ENCODE measurements at places on chromosomes 16 and 17.

DNA sequence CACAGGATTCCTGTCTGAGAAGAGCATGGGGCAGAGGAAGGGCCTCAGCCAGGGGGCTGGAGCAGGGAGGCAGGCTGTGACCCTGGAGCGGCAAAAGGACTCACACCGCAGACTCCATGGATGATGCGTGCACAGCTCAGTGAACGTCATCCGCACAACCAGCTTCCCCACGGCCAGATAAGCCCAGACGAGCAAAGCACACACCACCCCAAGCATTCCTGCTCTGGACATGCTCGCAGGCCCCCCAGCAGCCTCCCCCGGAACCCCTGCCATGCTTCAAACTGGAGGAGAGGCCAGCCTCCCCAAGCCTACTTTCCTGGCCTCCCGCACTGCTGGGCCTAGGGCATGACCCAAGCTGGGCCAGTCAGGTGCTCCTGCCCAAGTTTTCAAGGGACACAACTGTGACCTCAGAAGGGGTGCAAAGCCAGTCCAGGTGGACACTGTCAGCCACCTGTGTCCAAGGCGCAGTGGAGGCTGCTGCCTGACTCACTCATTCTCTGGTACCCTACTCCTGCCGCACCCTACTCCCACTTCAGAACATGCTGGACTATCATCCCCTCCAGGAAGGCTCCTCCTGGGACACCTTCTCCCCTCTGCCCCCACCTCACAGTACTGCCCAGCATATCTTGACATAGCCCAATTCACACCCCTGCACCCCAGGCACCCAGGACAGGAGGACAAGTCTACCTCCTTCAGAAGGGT is 4.8 kb downstream of the BCAR1 start:
- no peak for DNase-seq

DNA sequence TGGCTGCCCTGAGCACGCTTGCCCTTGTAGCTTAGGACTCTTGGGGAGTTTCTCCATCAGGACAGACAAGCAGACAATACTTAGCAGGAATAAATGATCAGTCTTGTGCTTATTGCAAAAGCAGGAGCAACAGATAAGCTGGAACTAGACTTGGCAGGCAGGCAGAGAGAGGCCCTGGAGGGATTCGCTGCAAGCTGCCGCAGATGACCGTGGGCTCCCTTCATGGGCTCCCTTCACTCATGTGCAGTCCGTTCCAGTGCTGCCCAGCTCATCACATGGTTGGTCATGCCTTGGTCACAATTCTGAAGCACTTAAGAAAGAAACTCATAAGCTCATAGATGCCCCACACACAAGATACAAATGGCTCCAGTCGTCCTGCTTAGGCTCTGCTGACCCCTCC is 2.4 kb upstream of the SLC5A10 start:
- no peak for DNase-seq

DNA sequence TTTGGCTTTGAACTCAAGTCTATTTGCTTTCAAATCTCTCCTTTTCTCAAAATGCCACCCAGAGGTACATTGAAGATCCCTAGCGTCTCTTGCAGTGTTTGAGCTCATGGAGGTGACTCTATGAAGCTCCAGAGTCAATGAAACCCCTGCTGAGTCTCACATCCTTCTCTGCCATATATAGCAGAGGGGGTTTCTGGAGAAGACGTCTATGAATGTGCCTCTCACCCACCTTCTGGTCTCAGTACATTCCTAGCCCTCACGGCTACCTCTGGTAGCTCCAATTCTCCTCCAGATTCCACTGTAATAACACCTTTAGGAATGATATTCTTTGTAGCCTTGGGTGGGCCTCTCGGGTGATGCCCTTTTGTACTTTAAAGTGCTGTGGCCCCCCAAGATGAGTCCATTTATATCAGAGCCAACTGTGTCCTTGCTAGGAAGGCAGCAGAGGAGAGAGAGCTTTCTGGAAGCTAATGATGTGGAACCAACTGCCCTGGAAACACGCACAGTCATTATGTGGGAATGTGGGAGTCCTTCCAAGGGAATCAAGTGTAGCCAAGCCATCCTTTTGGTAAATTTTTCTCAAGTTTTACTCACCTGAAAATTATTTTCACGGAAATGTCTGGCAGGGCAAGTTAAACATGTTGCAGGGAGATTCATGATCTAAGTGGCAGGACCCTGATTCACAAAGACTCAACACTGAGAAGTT is 123.4 kb downstream of the ASIC2 start:
- peak; percentile 31 for DNase-seq

DNA sequence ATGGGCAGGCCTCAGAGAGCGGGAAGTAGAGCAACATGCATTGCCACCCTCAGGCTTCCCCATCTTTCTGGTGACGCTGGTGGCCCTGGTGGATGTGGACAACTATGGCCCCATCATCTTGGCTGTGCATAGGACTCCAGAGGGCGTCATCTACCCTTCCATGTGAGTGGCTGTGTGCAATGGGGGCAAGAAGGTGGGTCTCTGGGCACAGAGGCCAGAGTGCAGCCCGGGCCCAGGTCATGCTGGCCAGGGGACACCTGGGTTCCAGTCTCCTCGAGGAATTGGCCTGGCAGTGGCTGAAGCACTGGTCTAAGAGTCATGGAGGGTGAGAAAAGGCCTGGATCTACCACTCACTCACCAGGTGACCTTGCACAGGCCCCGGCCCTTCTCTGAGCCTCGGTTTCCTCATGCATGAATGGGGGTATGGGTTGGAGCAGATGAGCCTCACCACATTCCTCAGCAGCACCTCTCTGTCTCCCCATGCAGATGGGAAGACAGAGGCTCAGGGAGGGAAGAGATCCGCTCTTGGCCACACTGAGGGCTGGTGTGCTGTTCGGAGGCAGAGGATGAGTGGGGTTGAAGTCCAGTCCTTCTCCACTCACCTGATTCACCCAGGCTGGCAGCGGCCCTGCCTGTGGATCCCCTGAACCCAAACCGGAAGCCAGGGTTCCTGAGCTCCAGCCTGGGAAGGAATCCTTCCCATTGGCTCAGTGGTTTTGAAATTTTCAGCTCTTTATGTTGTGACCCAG is 7.2 kb upstream of the ADGRG3 start:
- DNase-seq: no peak

GRCh38 chr16:64217789-64218535 is 903.9 kb downstream of the CDH11 start:
- DNase-seq: no peak

- DNase-seq: no peak
Measured at GRCh38 chr16:3094289-3095027, 4.6 kb downstream of the ZSCAN10 start.

DNA sequence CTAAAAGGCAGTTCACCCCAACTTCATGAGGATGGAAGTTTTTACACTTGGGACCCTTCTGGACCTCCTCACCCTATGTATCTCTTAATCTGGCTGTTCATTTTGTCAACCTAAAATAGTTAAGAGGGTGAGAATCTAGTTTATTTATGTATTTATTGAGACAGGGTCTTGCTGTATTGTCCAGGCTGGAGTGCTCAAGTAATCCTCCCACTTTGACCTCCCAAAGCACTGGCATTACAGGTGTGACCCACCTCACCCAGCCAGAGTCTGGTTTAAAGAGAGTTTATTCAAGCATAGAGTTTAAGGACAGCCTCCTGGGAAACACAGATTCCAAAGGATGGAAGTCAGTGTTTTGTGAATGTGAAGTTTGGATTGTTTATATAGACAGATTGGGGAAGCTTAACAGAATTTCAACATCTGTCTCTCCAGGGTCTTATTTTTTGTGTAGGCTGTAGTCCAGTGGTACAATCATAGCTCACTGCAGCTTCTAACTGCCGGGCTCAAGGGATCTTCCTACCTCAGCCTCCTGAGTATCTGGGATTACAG is 8.0 kb upstream of the APPBP2 start:
- DNase-seq: no peak

GRCh38 chr17:14664511-14664910 is 363.6 kb downstream of the HS3ST3B1 start:
- no peak for DNase-seq

GRCh38 chr16:53713403-53714204 is 9.6 kb downstream of the FTO start:
- DNase-seq: no peak

GRCh38 chr17:17186051-17186450 is 20.1 kb downstream of the PLD6 start:
- no peak for DNase-seq

DNA sequence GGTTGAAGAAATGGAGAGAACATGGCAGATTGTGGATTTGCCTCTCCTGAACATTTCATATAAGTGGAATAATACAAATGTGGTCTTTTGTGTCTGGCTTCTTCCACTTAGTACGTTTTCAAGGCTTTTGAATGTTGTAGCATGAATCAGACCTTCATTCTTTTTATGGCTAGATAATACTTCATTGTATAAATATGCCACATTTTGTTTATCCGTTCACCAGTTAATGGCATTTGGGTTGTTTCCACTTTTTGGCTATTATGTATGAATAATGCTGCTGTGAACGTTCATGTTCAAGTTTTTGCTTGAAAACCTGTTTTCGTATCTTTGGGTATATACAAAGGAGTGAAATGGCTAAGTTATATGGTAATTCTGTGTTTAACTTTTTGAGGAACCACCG is 130.4 kb downstream of the TANC2 start:
- DNase-seq: no peak

GRCh38 chr17:55458978-55459377 is 37.3 kb upstream of the MMD start:
- no peak for DNase-seq

- DNase-seq: peak; percentile 86
Measured at GRCh38 chr17:58679263-58680037, 12.4 kb downstream of the TEX14 start.

- no peak for DNase-seq
Measured at GRCh38 chr17:38458521-38458920, 30.3 kb downstream of the ARHGAP23 start.

- DNase-seq: no peak
Measured at GRCh38 chr17:7789131-7789530, 44.9 kb upstream of the KDM6B start.

DNA sequence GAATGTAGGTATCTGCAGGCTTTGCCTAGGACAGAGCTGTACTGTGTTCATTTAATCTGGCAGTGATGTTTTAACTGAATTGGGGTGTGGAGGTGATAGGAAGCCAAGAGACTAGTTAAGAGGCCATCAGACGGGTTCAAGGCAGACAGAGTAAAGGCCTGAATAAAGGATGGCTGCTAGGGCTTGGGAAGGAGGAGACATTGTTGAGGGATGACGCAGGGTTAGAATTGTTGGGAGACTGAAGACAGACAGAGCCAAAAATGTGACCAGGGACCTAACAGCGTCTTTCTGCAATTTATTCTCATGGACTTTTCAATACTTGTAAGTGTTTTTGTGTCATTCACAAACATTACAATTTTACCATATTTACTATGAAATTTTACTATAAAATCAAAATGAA is 48.6 kb upstream of the MYH10 start:
- DNase-seq: no peak

- DNase-seq: no peak
Measured at GRCh38 chr17:61239327-61239726, 160.3 kb upstream of the TBX2 start.

DNA sequence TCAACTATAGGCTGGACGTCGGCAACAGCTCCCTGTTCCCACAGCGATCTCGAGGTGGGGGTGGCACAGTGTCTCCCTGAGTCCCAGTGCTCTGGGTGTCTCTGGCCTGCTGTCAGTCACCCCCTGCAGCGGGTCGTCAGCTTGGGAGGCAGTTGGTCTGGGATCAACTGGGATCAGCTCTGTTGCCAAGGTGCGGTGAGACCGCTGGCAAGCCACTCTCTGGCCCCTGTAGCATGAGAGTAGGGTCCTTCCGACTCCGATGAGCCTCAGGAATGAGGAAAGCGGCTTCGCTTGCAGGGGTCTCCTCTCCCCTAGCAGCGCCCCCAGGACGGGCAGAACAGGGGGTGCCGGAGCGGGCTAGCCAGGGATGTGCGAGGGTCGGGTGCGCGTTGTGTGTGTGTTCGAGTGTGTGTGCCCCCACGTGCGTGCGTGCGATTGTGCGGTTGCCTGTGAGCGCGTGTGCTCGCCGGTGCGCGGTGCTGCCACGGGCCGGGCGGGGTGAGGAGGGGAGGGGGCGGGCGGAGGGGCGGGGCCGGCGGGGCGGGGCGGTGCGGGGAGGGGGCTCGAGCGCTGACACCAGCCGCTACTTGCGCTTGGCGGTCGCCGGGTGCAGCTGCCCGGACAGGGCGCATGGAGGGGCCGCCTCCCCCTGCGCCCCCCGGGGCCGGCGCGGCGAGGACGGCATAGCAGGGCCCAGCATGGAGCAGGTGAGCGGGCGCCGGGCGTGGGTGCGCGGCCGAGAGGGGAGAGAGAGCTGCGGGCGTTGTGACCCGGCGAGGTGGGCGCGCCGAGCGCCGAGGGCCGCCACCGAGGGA is 9.4 kb upstream of the ARHGAP23 start:
- DNase-seq: peak; percentile 73

- DNase-seq: no peak
Measured at GRCh38 chr16:3948378-3948995, 68.0 kb upstream of the CREBBP start.

DNA sequence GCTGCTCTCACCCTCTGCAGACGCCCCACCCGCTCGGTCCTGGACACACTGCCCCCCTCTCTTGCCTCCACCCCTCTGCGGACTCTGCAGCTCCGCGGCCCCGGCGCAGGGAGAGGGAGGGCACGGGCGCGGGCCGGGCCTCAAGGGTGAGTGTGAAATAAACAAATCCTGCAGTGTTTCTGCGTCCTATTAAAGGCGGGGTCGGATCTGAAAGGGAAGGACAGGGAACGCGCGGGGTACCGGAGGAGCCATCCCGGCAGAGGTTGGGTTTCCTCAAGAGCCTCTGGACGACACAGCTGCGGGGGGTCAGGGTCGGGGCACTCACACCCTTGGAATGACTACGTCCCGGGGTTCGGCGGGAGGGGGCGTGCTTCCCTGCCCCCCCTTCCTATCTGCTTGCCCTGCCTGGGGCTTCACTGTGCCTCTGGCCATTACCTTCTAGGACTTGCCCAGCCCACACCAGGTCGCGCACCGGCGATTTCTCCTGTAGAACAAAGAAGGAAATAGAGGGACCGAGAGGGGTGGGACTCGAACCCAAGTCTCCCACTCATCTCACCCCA is 466 bp upstream of the HSF4 start:
- no peak for DNase-seq

Measured in islet precursor cell (in vitro differentiated cells).